ENCODE measurements at places on chromosomes 16 and 17. TPM values are rescaled to one million over a fixed set of nuclear protein-coding genes. Genes with fewer than 3 reads are reported as not detected.

DNA sequence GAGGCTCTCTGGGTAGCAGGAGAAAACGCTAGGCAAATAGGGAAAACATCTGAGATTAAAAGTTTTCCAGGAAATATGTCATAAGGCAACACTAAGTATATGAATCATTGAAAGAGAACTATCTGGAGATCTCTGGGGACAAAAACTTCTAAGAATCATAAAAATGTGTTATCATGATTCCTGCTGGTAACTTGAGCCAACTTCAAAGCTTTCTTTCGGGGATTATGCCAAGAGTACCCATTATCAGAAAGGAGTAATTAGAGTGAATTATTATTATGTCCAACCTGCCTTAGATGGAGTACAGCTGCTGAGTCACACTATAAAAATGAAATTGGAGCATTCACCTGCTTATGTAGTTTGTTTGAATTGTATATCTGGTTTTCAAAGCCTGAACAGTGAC, 488.5 kb upstream of the SOX9 start:
- no peak overlapping the region for H3K4me3 ChIP-seq
- peak; percentile 84 for DNase-seq
- no peaks in the 10 kb centered on the region for H3K36me3 ChIP-seq
- no peak overlapping the region for H3K27ac ChIP-seq
- H3K27me3 ChIP-seq = no peaks in the 10 kb centered on the region

SF3B3 gene
- 107 TPM for total RNA-seq

KRTAP4-5 gene
- total RNA-seq = not detected

- no peaks in the 10 kb centered on the region for H3K27me3 ChIP-seq
- H3K4me1 ChIP-seq = no peaks in the 10 kb centered on the region
- no peaks in the 10 kb centered on the region for H3K36me3 ChIP-seq
- no peak for DNase-seq
- H3K4me3 ChIP-seq = no peak overlapping the region
Measured at GRCh38 chr17:28085766-28086165, 43.3 kb downstream of the NLK start.

OR3A3 gene
- not detected for total RNA-seq

DNA sequence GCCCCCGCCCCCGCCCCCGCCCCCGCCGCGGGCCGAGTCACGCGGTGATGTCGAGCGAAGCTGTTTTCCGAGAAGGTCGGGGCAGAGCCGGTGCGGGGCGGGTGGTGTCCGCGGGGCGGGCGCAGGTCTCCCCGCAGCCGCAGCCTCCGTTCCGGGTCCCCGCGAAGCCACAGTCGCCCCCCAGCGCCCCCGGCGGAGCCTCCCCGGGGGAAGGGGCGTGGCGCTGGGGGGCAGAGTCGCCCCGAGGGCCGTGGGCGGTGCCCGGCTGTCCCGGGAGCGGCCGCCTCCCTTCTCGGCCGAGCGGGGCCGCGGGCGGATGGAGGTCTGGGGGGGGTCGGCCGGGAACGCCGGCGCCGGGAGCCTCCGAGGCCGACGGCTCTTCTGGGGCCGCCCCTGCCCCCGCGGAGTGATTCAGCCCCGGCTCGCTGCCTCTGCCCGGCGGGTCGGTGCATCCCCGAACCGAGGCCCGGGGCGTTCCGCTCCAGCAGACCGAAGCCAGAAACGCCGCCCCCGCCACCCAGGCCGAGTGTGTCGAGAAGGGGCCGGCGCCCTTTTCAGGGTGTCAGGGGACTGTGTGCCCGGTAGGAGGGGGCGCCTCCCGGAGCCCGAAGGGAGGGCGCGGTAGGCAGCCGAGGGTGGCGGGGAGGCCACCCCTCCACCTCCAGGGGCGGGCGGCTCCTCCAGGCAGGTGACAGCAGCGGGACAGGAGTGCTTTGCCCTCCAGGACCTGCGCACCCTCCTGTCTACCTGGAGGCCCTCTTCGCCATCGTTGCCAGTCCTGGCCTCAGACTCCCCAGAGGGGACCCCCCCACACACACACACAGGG, 1.7 kb downstream of the METRNL start:
- peak overlapping the region; percentile 77 for H3K27ac ChIP-seq
- H3K4me3 ChIP-seq = peak overlapping the region; percentile 52
- H3K36me3 ChIP-seq = peaks cover 6% of the 10 kb centered on the region
- peaks cover 8% of the 10 kb centered on the region for H3K27me3 ChIP-seq
- peak; percentile 22 for DNase-seq
- peaks cover 24% of the 10 kb centered on the region for H3K4me1 ChIP-seq

DNA sequence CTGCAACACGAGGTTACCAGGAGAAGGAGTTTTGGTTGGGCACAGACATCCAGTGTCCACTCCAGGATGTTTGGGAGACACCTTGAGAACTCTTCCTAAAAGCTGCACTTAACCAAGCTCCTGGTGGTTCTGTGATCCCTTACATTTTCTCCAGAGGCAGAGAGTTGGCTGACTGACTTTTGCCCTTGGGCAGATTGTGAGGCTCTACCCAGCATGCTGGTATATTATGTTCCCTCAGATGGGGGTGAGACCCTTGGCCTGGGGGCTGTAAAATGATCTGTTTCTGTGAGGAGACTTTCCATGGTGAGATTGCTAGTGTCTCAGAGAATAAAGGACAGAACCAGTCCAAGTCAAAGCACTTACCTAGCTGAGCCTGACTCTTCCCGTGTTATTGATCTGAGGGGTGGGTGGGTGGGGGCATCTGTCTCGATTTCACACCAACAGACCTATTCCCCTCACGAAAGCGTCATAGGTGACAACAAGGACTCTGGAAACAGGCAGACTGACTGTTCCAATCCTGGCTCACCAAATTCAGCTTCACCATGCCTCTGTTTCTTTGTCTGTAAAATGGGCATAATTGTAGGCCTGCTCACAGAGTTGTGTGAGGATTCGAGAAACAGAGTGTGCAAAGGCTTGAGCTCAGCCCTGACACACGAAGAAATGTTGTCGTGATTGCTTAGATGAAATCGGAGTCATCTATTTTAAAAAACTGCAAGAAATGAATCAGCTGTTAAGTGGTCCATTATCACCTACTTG, 12.2 kb downstream of the USB1 start:
- H3K27me3 ChIP-seq = no peaks in the 10 kb centered on the region
- H3K4me1 ChIP-seq = peaks cover 2% of the 10 kb centered on the region
- H3K36me3 ChIP-seq = peaks cover 8% of the 10 kb centered on the region

GRCh38 chr16:6593799-6594198, 738.8 kb upstream of the RBFOX1 start:
- H3K4me3 ChIP-seq = no peak overlapping the region
- H3K27me3 ChIP-seq = no peaks in the 10 kb centered on the region
- H3K4me1 ChIP-seq = no peaks in the 10 kb centered on the region

- DNase-seq = peak; percentile 33
- H3K27ac ChIP-seq = no peak overlapping the region
- no peak overlapping the region for H3K4me3 ChIP-seq
- no peaks in the 10 kb centered on the region for H3K36me3 ChIP-seq
- peaks cover 2% of the 10 kb centered on the region for H3K4me1 ChIP-seq
Measured at GRCh38 chr16:85715169-85716021, 26.6 kb upstream of the GINS2 start.

DNA sequence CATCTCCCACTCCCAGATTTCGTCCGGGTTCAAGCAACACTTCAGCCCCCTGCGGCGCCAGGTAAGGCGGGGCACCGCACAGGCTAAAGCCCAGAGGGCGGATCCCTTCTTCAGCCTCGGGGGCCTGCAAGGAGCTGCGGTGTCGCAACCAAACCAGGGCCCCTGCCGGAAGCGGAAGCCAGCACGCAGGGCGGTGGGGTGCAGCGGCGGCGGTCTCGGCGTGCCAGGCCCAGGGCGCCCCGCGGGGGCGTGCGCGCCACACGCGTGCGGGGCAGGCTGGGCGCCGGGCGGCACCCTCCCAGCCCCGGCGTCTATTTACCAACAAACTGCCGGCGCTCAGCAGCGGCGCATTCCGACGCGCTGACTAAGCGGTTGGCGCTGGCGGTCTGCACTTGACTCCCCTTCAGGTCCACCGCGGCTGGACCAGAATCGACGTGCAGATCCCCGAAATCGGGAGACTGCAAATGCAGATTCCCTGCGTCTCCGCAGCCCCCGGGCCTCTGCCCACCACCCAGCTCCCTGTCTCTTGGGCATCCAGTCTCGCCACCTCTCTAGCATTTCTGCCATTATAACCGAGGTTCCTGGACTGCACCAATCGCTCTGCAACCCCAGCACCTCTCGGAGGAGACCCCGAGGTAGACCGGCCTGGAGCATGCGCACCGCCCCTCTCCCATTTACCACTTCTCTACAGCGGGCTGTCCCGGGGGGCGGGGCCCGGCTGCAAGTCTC, 421 bp upstream of the DLX4 start:
- H3K27ac ChIP-seq = no peak overlapping the region
- DNase-seq = peak; percentile 69
- peaks cover 5% of the 10 kb centered on the region for H3K4me1 ChIP-seq
- no peaks in the 10 kb centered on the region for H3K36me3 ChIP-seq

All from fibroblast of lung (primary cell).